ENCODE measurements at places on chromosomes 4 and X.

GRCh38 chr4:74397748-74398426, 32.9 kb downstream of the EREG start:
- DNase-seq: no peak

- no peak for DNase-seq
Observed at GRCh38 chr4:39429476-39430334, 23.0 kb downstream of the KLB start.

DNA sequence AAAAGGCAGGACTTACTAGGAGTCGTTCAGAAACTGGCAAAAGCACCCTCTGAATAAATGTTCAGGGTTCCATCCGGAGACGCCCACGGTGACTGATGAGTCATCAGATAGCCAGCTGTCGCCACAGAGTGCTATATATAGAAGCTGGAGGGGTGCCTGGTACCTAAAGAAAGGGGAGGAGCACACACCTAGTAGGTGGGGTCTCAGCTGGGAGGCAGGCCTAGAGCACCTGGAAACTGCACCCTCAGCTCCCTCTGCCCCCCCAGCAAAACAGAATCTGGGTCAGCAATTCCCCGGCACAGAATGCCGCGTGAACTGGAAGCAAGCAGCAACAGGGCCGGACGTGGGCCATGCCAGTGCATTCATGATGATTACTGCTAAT, 242.0 kb downstream of the BCOR start:
- DNase-seq: no peak

- DNase-seq: no peak
Observed at GRCh38 chrX:103220511-103221323, 5.8 kb downstream of the BEX4 start.

DNA sequence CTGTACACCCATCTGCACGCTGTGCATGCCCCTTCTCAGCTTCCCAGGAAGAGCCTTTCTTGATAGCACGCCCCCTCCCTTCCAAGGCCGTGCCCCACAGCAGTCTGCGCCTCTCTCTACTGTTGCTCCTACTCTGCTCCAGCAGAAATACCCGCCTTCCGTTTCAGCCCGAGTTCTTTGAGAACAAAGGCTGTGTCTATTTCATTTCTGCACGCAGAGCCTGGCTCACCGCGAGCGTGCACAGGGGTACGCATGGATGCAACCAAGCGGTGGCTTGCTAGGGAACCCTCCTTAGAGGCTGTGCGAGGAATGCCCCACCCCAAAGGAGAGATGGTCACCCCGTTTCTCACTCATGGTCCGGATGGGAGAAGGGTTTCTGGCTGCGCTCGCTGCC, 485 bp downstream of the AADAT start:
- DNase-seq: no peak

DNA sequence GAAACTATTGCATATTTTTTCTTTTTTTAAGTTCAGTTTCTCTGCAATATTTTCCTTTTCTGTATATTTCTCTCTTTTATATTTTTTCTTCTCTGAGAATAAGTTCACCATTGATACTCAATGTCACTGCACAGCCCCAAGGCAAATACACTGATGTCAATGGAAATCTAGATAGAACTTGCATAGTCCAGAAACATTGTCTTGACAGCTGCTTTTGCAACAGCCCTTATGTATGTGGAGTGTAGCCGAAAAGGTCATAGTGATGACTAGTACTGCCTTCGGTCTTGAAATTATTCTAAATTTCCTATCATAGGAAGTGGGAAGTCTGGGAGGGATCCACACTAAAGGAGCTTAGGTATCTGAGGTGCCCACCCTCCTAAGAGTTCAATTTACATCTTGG, 150.0 kb downstream of the SPOCK3 start:
- no peak for DNase-seq

- no peak for DNase-seq
Observed at GRCh38 chr4:34492414-34492813, 1751.9 kb downstream of the ARAP2 start.

DNA sequence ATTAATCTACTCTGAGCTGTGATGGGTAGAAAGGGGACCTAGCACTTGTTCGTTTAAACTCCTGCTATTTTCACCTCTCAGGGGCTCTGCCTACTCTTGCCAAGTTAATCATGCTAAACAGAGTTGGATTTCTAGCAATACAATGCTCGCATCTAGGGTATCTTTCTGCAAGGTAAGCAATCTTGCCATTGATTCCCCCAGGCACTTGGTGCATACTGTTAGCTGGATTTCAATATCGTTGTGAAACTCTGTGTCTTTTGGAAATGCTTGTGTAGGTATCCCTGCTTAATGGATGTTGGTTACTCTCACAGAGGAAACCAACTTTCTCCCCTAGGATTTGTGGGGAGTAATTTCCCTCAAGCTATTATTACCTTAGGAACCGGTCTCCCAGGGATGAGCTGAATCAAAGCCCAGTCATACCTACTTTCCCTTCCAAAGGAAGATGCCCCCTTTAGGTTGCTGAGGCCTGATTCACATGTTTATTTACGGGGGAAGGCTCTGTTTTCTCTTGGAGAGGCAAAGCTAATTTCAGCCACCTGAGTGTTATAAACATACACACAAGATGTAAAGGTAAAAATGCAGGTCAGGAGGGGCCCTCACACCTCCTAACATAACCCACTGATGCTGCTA, 366.8 kb downstream of the FBXW7 start:
- no peak for DNase-seq

GRCh38 chr4:86619656-86620055, 25.5 kb downstream of the PTPN13 start:
- DNase-seq: no peak

DNA sequence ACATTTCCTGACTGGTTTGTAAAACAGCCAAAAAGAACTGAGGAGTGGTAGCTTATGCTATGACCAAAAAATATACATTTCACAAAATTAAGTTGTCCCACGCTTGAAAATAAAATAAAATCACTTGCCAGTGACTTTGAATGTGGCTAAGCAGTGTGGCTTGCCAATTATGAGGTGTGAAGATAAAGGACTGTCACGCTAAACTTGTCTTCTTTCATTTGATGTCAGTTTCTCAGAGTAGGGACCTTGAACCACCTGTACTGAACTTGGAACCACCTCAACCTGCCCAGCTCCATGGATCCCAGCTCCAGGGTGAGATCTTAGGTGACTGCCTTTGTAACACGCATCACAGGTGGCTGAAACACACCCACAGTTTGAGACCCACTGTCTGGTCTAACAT, 113.7 kb upstream of the TBL1X start:
- DNase-seq: no peak

DNA sequence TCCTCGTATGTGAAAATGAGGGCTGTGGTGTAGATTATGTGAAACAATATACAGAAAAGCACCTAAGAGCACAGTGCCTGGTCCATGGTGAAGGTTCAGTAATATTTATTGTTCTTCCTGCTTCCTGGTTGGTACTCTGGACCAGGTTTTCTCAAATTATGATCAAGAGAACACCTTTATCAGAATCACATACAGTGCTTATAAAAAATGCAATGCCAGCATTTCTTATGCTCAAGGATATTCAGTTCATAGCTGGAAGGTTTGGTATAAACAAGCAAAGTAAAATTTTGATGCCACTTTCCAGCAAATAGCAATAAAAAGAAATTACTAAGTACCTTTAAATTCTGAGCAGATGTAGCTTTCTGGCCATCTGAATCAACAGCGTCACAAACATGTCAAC, 1412.4 kb downstream of the RPA4 start:
- no peak for DNase-seq

- DNase-seq: no peak
Observed at GRCh38 chr4:137200322-137200721, 332.0 kb downstream of the PCDH18 start.

DNA sequence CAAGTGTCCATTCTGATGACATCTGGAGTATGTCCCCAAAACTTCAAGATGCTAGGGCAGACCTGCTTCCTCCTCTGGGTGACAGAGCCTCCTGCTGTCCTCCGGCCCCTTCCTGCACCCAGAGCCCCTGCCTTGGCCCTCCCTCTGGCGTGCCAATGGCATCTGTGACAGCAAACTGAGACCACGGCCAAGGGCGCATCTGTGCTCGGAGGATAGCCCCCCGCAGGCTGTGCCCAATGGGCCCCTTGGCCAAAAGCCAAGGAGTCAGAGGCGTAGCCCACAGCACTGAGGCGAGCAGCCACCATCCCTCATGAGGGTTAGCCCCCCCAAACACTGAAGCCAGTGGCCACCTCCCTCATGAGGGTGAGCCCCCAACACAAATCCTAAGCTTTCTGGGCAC, 7.9 kb downstream of the LRPAP1 start:
- DNase-seq: no peak

- no peak for DNase-seq
Observed at GRCh38 chrX:100407784-100408712, 2.0 kb downstream of the PCDH19 start.

Data from GM19239 (cell line).